Right ventricle myocardium superior (tissue), 1 donor: ENCODE measurements at places on chromosomes 3 and 15. TPM values are rescaled to one million over a fixed set of nuclear protein-coding genes. Genes with fewer than 3 reads are reported as not detected.

Gene SEMA3G
- total RNA-seq = 10.4 TPM

Gene AP3B2
- total RNA-seq = 1.7 TPM

Gene IL16
- total RNA-seq = 2.7 TPM

Gene B3GALNT1
- total RNA-seq = 53.8 TPM

Gene TEX55
- not detected for total RNA-seq

Gene TM6SF1
- 6.8 TPM for total RNA-seq

Gene SCAANT1
- not detected for total RNA-seq

Gene LSM3
- 16.8 TPM for total RNA-seq

Gene GRK7
- not detected for total RNA-seq

Gene CA12
- 0.27 TPM for total RNA-seq

Gene SCG5
- total RNA-seq = not detected

Gene PLSCR5
- total RNA-seq = not detected

Gene CADPS
- total RNA-seq = 11.3 TPM

- no peak for DNase-seq
These were observed 74.6 kb upstream of the TSC22D2 start for GRCh38 chr3:150333477-150333876.

DNA sequence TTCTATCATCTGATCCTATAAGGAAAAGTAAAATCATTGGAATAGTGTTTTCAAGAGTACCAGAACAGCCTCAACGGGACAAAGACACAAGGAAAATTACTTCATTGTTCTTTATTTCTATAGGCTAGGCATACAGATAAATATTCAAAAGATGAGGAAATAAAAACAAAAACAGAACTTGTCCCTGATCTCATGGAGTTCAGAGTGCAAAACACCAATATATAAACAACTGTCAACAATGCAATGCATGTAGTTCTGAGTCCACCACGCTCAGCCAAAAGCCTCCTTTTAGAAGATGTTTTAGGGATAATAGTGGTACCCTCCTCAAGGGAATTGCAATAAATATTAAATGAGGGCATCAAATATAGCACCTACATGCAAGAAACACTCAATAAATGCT, 4.6 kb upstream of the SLC4A7 start:
- DNase-seq = no peak

DNA sequence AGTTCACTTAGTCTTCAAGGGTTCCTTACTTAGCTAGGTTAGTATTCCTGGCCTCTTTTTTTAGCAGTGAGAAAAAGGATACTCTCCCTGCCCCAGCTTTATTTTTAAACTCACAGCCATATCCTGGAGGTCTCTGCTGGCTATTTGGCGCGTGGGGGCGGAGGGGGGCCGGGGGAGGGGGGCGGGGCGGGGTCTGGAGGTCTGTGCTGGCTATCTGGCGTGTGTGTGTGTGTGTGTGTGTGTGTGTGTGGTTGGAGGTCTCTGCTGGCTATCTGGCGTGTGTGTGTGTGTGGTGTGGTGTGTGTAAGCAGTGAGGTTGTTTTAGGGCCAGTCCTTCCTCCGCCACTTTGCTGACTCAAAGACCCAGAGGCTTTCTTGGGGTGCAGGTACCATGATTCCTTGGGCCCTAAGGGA, 579 bp upstream of the PLAAT1 start:
- no peak for DNase-seq

DNA sequence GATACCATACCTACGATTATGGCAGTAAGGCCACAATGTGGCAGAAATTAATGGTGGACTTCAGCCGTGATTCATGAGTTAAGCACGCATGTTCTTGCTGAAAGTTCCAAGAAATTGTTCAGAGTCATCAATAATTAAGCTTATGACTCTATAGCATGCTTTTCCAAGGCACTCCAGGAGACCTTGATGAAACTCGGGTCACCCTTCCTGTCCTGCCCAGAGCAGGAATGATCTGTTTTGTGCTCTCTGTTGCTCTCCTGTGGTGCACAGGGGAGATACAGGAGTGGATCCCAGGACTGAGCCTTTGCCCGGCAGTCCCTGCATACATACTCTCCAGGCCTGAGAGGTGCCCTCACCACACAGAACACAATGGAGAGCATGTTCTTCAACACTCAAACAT, 141.6 kb upstream of the SLC2A2 start:
- DNase-seq = no peak

- DNase-seq = no peak
These were observed 25.9 kb downstream of the HSPBAP1 start for GRCh38 chr3:122767540-122768372.

GRCh38 chr3:188649521-188649920, 495.6 kb downstream of the LPP start:
- no peak for DNase-seq

- DNase-seq = no peak
These were observed 40.9 kb upstream of the PTPN23 start for GRCh38 chr3:47339951-47340350.

GRCh38 chr3:40173227-40173721, 136.2 kb upstream of the EIF1B start:
- no peak for DNase-seq

DNA sequence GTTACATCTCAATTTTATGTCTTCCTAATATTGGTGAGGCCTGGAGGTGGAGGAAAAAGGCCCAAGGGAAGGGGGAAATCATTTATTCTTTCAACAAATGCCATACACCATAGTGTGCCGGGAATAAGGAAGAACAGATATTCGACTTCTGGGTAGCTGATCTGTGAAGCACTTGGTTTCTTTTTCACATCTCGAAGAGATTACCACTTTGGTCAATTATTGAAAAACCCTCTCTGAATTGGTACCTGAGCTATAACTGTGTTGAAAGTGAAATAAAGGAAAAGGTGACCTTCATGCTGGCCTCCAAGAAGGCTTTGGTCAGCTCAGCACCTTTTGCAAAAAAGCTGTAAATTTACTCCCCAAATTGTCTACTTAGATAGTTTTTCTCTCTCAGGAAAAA, 14.2 kb upstream of the MB21D2 start:
- DNase-seq = no peak

- no peak for DNase-seq
These were observed 82.1 kb downstream of the NEK10 start for GRCh38 chr3:27287052-27287451.

- DNase-seq = peak; percentile 66
These were observed 80.0 kb downstream of the SQOR start for GRCh38 chr15:45714590-45715488.

- peak; percentile 63 for DNase-seq
These were observed 420.6 kb upstream of the RBMS3 start for GRCh38 chr3:28860307-28860706.

DNA sequence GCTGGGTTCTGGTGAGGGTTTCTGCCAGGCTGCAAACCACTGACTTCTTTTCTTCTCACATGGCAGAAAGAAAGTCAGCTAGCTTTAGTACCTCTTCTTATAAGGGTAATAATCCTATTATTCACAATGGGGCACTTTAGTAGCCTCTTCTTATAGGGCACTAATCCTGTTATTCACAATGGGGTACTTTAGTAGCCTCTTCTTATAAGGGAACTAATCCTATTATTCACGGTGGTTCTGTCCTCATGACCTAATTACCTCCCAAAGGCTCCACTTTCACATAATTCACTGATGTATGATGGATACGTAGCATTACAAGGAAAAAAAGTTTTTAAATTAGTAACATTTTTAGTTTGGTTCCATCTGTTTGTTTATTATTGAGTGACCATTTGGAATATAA, 671.3 kb downstream of the NSUN3 start:
- DNase-seq = no peak

- DNase-seq = no peak
These were observed 251.0 kb upstream of the RARB start for GRCh38 chr3:25177041-25177440.

DNA sequence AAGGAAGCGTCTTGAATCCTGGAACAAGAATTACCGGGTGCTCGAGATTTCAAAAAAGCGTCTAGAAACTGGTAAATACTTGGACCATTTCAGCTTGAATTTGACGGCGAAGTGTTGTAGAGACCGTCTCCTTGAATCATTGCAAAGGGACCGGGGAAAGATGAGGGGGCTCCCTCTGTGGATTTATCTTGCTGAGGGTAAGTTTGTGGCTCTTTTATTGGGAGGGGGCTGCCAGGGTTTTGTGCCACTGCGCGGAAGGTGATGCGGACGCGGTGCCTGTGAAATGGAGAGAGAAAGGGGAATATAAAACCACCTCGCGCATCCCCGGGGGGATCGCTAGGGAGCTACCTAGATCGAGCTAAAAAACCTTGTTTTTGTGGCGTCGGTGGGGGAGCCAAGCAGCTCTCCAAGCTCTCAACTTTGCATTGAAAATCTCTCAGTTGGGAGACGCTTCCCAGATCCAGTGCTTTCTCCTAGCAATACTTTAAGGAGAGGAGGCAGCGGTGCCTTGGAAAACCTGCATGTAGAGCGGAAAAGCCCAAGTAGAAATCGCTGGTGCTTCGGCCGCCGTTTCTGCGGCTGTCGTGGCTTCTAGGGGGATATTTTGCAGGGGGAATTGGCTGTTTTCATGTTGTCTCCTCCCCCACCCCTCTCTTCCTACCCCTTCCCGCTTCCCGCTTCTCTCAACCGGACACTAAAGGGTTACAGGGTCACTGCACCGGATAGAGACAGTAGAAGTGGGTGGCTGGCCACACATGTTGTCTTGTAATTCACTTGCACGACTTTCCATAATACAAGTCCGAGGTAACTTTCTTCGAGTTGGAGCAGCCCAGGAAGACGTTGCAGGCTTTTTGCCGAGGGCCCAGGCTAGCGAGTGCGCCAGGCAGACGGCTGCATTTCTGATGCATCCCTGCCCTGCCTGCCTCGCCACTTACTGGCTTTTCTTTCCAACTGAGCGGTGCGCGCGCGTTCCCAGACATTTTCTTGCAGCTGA, 187.6 kb downstream of the NLGN1 start:
- peak; percentile 45 for DNase-seq

- no peak for DNase-seq
These were observed 41.4 kb downstream of the DNAJB8 start for GRCh38 chr3:128425142-128425845.

DNA sequence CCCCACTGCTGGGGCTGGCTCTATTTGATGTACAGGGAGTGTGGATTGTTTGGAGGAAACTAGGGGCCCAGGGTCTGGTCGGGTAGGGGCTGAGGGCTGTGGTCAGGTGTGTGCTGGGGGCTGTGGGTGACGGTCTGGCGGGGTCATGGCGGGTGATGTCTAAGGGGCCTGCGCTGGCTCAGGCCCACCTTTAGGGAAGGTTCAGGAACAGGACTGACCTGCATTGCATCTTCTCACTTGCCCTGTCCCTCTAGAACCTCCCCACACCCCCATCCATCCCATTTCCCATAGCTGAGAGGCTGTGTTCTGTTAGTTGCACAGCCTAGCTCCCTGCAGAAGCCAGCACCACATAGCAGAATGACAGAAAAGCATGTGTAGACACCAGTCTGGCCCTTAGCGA, 39.1 kb downstream of the SCN5A start:
- no peak for DNase-seq

DNA sequence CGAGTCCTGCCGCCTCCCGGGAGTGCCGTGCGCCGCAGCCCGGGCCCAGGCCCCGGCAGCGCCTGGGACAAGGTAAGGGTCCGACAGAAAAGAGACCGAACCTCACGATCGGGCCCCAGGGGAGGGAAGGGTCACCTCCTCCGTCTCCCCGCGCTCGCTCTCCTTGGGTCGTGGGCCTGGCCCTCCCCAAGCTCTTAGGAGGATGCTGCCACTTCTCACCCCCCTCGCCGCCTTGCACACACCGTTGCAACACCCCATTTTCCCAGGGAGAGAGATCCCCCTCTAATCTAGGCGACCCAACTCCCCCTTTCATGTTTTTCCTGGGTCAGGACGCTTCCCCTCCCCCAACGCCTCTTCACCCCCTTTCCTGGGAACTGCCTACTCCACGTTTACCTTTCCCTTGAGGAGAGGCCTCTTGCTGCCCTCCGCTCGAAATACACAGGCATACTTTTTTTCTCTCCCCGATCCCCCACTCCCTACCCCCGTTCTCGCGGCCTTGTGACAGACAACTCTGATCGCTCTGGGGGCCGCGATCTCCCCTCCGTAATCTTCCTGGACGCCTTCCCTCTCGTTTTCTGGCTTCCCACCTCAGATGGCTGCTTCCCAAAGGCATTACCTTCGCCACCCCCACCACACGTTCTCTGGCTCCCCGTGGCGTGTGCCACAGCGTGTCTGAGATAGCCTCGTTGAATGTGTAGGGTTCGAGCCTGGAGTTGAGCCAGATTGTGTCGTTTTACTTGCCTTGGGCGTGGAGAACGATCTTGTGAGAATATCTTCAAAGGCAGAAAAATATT, 688 bp downstream of the SETD5 start:
- peak; percentile 50 for DNase-seq

GRCh38 chr3:42497009-42497731, 5.3 kb upstream of the VIPR1 start:
- DNase-seq = no peak

DNA sequence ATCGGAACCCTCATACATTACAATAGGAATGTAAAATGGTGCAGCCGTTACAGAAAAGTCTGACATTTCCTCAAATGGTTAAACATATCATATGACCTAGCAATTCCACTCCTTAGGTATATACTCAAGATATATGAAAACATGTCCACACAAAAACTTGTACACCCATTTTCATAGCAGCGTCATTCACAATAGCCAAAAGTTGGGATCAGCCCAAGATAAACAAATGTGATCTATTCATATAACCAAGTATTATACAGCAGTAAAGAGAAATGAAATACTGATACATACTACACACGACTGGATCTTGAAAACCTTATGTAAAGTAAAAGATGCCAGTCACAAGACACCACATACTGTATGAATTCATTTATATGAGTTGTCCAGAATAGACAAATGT, 102.4 kb downstream of the MSL2 start:
- DNase-seq = no peak

GRCh38 chr3:123818324-123818920, 65.7 kb downstream of the MYLK start:
- DNase-seq = no peak

DNA sequence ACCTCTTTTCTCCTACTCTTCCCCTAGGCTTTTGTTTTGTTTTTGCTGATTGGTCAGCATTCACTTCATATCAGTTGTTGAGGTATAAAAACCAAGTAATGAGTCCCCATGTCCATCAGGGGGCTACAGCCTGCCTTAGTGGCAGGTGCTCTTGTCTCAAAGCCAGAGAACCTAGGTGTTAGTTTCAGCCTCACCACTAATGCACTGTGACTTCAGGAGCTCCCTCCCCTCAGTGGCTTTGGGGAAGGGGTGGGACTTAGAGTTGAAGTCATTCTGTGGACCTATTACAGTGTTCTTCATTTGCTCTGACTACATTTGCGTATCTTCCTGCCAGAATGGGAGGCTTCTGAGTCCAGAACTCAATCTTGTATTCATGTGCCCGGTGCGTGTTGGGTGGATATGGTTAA, 41.6 kb downstream of the NR2C2 start:
- no peak for DNase-seq

GRCh38 chr15:90679959-90680358, 37.2 kb upstream of the BLM start:
- no peak for DNase-seq

DNA sequence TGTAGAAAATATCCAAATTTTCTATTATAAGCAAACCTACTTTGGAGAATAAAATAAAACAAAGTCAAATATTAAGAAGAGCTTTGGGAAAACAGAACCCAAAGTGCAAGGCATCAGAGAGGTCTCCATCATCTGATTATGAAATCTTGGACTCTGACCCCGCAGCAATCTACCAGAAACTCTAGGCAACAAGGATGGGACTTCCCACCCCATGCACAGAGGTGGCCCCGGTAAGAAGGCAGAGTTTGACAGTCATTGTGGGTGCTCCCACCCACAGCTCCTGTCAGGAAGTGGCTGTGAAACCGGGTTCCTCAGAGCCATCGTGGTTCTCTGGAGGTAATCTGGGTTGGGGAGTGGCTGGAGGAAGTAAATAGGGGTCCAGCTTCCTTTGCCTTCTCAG, 37.0 kb upstream of the TJP1 start:
- no peak for DNase-seq
